ENCODE measurements at places on chromosomes 13 and 19.

DNA sequence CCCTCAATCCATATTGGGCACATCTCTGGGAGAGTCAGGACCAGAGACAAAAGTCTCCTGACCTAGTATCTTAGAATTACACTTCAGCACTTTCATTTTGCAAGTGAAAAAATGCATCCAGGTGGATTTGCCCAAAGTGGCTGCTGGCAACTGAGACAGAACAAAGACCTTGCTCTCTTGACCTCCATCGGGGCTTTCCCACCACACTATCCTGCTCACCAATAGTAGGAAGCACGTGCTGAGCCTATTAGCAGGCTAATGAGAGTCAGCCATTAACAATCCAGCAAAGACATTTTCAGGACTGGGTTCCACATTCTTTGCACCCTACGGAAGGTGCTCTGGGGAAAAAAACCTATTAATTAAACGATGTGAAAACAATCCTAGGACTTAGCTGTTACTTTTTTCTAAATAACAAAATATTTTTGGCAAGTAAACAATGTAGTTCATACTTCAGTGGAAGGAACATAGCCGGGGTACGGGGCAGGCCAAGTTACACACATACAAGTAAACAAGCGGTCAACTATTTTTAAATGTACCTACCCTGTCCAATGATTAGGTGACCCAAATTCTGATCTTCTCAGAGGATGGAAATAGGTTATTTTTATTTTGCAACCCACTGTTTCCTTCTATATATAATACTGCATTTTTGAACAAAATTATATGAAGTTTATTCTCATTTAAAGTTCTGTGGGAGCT is 78.6 kb downstream of the CDADC1 start:
- no peak for DNase-seq

DNA sequence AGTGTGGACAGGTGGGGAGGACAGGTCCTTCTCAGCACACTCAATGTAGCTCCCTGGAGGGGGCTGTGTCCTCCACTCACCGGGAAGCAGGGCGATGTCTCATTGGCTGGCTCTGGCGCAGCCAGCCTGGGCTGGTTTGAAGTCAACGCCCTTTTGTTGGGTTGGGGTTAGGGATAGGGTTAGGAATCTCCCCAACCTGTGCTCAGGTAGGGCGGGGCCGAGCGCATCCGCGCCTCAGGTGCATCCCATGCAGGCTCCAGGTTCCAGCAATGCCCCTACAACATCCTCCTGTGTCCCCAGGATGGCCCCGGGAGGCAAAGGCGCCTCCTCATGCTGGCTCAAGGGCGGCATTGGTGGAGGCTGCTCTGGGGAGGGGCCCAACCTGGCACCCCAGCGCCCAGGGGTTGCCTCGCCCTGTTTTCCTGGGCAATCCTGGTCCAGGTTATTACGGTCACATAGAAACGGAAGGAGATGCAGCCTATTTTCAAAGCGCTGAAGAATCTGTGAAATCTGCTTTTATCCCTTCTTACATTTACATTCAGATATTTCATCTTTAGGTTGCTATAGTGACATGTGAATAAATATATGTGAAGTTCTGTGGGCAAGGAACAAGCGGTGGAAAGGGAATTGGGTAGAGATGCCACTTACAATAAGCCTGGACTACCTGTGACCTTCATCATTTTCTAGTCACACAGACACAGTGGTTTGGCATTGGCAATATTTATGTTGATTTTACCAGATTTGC is 74.3 kb downstream of the TM9SF2 start:
- no peak for DNase-seq

GRCh38 chr13:74681891-74682290 is 547.7 kb upstream of the KLF12 start:
- no peak for DNase-seq

DNA sequence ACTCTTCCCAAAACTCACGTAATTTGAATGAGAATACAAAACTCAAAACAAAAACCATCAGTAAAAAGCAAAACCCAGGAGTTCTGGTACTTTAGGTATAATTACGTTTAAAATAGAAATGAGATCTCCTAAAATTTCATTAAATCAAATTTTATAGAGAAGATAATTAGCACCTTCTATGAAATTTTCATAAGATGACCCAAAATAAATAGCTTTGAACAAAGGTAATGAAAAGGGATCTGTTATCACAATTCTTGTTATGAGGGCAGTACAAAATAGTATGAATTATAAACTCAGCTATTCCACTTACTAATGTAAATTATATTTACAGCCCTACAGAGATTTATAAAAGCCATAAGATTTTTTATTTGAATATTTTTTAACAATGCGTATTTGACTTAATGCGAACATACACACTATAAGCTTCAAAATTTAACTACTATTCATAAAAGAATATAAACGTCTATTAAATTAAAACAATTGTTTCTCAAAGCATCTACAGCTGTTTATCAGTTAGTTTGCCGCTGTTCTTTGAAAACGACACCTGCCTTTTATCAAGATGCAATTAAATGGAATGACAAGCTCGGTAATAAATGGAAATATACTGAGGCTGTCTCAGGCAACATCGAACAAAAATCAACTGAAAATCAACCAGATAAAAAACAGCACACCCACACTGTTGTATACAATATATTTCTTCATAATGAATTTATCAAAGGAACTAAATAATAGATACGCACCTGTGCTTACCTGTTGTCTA is 63.8 kb downstream of the KCNRG start:
- DNase-seq = no peak

Measured in psoas muscle (tissue), 8 donors.